Smooth muscle cell of the pulmonary artery (primary cell): ENCODE measurements at places on chromosomes 1 and 21. TPM values are rescaled to one million over a fixed set of nuclear protein-coding genes. Genes with fewer than 3 reads are reported as not detected.

VHLL gene
- 0.13 and 0.92 TPM in 2 replicates for total RNA-seq

OR10K2 gene
- not detected in 2 replicates for total RNA-seq

APOBEC4 gene
- not detected in 2 replicates for total RNA-seq

KCNJ6 gene
- total RNA-seq = 0.20 and 1.3 TPM in 2 replicates

ANXA9 gene
- total RNA-seq = 0.20 TPM in 1 of 2 replicates, not detected in the other

SLC30A1 gene
- total RNA-seq = 30.0 and 48.7 TPM in 2 replicates

SHISA4 gene
- 22.5 and 27.0 TPM in 2 replicates for total RNA-seq

TRIM67 gene
- 0.03 and 0.39 TPM in 2 replicates for total RNA-seq

FNDC5 gene
- total RNA-seq = 1.2 and 1.4 TPM in 2 replicates

ALPL gene
- total RNA-seq = 0.36 and 2.1 TPM in 2 replicates

MCOLN3 gene
- 0.72 and 0.73 TPM in 2 replicates for total RNA-seq
